B cell (primary cell): ENCODE measurements at places on chromosomes 16 and 17. TPM values are rescaled to one million over a fixed set of nuclear protein-coding genes. Genes with fewer than 3 reads are reported as not detected.

GRCh38 chr16:79801646-79802045 is 201.1 kb upstream of the MAF start:
- no peak for DNase-seq

DNA sequence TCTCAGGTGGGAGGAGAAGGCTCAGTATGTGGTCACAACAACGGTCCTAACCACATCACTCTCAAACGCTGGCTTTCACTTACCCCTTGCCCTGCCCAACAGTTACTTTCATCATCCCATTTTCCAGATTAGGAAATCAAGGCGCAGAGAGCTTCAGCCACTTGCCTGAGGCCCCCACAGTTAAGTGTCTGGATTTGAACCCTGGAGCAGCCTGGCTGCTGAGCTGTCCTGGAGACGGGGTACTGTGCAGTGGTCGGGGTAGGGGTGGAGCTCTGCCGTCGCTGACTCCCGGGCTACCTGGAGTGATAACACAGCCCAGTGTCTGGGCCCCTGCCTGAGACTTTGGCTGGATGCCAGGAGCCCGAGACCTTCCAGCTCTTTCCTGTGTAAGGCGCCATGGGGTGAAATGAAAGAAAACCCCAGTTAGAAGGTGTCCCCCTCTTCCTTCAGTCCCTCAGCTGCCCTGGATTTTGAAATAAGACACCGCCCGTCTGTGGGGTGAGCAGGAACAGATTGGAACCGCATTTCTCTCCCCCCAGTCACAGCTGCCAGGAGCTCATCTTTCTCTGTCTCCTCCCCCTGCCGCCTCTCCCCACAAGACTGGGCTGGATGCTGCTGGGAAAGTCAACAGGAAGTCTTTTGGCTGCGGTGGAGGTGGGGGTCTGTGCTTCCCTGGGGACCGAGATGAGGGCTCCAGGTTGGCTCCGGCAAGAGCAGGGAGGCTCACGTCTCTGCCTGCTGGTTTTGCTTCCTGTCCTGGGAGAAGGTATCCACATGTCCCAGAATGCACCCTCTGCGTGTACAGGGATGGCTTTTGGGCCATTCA is 280.2 kb downstream of the SEC14L1 start:
- DNase-seq = peak; percentile 57

- DNase-seq = no peak
These were observed 225.5 kb downstream of the STX8 start for GRCh38 chr17:9350080-9350479.

- DNase-seq = no peak
These were observed 92.9 kb upstream of the DNAH17 start for GRCh38 chr17:78669975-78670518.

DNA sequence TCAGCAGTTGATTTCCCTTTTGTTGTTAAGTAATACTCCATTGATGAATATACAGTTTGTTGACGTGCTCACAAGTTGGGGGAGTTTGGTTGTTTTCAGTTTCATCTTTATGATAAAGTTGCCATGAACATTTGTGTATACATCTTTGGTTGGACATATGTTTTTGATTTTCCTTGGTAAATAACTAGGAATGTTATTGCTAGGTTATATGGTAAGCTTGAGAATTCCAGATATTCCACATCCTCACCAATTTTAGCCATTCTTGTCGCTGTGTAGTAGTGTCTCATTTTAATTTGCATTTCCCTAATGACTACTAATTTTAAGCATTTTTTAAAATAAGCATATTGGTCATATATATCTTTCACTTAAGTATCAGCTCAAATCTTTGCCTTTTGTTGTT is 55.0 kb upstream of the RASL10B start:
- no peak for DNase-seq

GRCh38 chr17:5122586-5123342 is 6.9 kb downstream of the USP6 start:
- peak; percentile 50 for DNase-seq

DNA sequence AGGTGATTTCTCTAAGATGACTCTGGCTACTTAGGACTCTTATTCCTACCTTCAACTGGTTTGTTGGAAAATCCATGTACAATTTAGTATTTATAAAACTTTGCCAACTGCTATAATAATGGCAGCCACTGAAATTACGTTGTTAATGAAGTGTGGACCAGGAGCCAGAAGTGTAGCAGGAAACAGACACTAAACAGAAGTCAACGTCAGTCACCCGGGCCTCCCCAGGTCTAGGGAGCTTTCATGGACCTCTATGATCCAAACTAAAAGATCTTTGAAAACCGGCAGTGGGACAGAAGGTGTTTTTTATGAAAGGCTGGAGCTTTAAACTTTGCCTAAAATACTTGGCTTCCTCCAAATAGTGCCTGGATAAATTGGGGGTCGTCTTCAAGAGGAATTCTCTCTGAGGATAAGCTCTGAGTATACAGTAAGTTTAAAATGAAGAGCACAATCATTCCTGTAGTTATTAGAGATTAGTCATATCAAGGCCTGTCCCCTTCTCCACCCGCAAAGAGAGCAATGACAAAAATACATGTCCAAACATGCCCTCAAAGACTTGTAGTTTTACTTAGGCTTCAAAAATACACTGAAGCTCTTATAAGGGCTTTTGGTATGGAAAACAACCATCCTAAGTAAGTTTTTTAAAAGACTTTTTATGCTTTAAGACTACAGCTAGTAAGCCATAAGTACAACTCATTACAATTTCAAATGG is 34.6 kb downstream of the DCUN1D3 start:
- no peak for DNase-seq

- no peak for DNase-seq
These were observed 59.7 kb upstream of the CLEC3A start for GRCh38 chr16:77962689-77963088.

- no peak for DNase-seq
These were observed 15.7 kb downstream of the IL34 start for GRCh38 chr16:70661918-70662641.

- DNase-seq = no peak
These were observed 22.4 kb downstream of the CMC2 start for GRCh38 chr16:80984124-80984892.

- DNase-seq = no peak
These were observed 56.5 kb downstream of the PIGL start for GRCh38 chr17:16273499-16273898.

DNA sequence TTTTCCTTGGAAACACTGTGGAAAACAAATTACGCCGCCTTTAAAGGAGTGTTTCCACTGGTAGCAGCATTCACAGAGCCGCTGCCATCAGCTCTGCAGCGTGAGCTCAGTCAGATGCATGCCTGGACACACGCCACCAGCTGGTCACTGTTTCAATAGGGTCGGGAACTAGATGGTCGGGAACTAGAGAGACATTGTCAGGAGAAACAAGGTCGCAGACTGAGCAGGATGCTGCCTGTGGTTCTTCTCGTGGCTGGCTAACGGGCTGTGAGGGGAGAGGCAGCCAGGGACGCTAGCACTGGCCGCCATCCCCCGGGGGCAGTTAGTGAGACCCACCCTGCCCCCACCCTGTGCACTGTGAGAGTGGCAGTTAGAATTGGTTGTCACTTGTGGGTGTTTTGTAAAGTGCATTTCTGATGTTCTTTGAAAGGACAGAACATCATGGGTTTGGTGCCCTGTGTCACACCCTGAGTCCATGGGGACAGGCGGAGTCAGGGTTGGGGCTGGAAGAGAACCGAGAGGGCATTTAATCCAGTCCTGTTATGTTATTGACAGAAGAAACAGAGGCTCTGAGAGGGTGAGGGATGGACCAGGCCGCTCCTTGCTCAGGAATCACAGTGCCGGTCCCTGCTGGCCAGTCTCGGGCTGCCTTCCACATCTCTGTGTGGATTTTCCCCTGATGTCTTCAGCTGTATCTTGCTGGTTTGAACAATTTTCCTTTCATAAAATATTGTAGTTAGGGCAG is 86.3 kb downstream of the SPECC1 start:
- no peak for DNase-seq

- DNase-seq = peak; percentile 67
These were observed 4.1 kb downstream of the RNF167 start for GRCh38 chr17:4944163-4944553.

DNA sequence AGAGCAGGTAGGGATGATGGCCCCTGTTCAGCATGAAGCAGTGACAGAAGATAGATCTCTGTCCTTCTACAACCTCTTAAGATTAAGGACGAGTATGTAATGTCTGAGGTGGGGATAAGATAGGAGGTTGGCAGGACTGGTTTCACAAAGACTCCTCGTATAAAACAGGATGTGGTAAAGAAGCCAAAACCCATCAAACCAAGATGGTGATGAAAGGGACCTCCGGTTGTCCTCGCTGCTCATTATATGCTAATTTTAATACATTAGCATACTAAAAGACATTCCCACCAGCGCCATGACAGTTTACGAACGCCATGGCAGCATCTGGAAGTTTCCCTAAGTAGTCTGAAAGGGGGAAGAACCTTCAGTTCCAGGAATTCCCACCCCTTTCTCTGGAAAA is 27.3 kb downstream of the MIS12 start:
- DNase-seq = no peak

GRCh38 chr16:65757064-65757463 is 609.4 kb upstream of the CDH5 start:
- DNase-seq = no peak

GRCh38 chr17:64225410-64225809 is 37.6 kb downstream of the TEX2 start:
- DNase-seq = no peak

Gene NR1D1
- total RNA-seq = 6.7 and 6.8 TPM in 2 replicates

Gene GINS2
- total RNA-seq = 4.2 and 4.3 TPM in 2 replicates

Gene CCL16
- not detected in 2 replicates for total RNA-seq

Gene TEKT5
- 0.42 TPM in 1 of 2 replicates, not detected in the other for total RNA-seq

Gene SAMD14
- 0.78 and 0.89 TPM in 2 replicates for total RNA-seq

Gene OR3A3
- not detected in 2 replicates for total RNA-seq

Gene TAT
- not detected in 2 replicates for total RNA-seq

Gene ODF4
- not detected in 2 replicates for total RNA-seq

Gene HYDIN
- total RNA-seq = 0.10 TPM in 1 of 2 replicates, not detected in the other

Gene SLC46A1
- total RNA-seq = 4.3 and 5.0 TPM in 2 replicates

Gene CSH2
- not detected in 2 replicates for total RNA-seq

Gene TPPP3
- total RNA-seq = not detected in 2 replicates
